Activated CD4-positive, alpha-beta T cell treated with anti-CD3 and anti-CD28 coated beads, Interleukin-2, amount 10 ng/mL, durations not matched to agents 7 days and 5 days (primary cell): ENCODE measurements at places on chromosomes 4 and X. TPM values are rescaled to one million over a fixed set of nuclear protein-coding genes. Genes with fewer than 3 reads are reported as not detected.

The PROM1 gene
- not detected for total RNA-seq

The CRLF2 gene
- 4.5 TPM for total RNA-seq

DNA sequence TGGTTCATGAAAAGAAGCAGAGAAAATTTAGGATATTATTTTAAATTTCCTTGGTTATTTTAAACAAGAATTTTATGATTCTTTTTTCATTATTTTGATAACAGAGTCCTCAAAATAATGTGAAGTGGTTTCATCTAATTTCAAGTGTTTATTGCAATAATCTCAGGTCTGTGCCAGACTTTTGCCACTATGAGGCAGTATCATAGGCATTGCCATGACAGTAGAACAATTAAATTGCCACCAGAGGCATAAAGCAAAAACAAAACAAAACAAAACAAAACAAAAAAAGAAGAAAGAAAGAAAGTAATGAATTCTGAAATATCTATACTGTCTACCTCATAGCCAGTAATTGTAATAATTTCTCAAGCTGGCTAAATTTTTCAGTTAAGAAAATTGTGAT is 739.2 kb downstream of the KCTD8 start:
- no peak overlapping the region for H3K27ac ChIP-seq
- H3K36me3 ChIP-seq = no peaks in the 10 kb centered on the region
- no peaks in the 10 kb centered on the region for H3K4me1 ChIP-seq
- no peak overlapping the region for H3K4me3 ChIP-seq
- no peak for DNase-seq

GRCh38 chrX:72057849-72058248 is 73.9 kb downstream of the RTL5 start:
- H3K4me1 ChIP-seq = no peaks in the 10 kb centered on the region
- H3K36me3 ChIP-seq = no peaks in the 10 kb centered on the region
- DNase-seq = no peak
- H3K4me3 ChIP-seq = no peak overlapping the region
- peaks cover 7% of the 10 kb centered on the region for H3K27me3 ChIP-seq
- H3K27ac ChIP-seq = no peak overlapping the region

- no peak for DNase-seq
- H3K4me1 ChIP-seq = peaks cover 5% of the 10 kb centered on the region
- H3K27me3 ChIP-seq = no peaks in the 10 kb centered on the region
- H3K4me3 ChIP-seq = no peak overlapping the region
- H3K27ac ChIP-seq = no peak overlapping the region
Observed at GRCh38 chr4:4308800-4309441, 18.9 kb downstream of the ZBTB49 start.

DNA sequence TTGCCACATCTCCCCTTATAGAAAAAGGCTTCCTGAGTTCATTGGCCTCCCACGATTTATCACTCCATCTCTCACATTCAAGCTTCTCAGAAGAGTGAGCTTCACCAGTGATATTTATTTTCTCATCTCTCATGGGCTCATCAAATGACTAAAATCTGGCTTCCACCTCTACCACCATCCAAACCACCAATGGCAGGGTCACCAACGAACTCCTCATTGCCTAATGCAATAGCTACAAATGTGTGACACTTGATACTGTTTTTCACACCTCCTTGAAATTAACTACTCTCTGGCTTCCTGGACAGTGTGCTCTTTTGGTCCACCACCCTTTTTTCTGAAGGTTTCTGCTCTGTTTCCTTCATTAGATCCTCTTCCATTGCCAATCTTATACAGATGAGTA is 129.0 kb downstream of the SH2D1A start:
- H3K27ac ChIP-seq = no peak overlapping the region
- H3K27me3 ChIP-seq = no peaks in the 10 kb centered on the region
- H3K4me1 ChIP-seq = no peaks in the 10 kb centered on the region
- H3K4me3 ChIP-seq = no peak overlapping the region
- H3K36me3 ChIP-seq = no peaks in the 10 kb centered on the region
- no peak for DNase-seq
